ENCODE measurements at places on chromosomes 6 and 20. TPM values are rescaled to one million over a fixed set of nuclear protein-coding genes. Genes with fewer than 3 reads are reported as not detected.

The OR2J3 gene
- total RNA-seq, result not detected

The PTPN1 gene
- total RNA-seq, result 80.4 TPM

The EBF4 gene
- 10.2 TPM for total RNA-seq

GRCh38 chr20:61985096-61985495 lies 80.6 kb downstream of the TAF4 start:
- no peak overlapping the region for H3K4me3 ChIP-seq
- no peak overlapping the region for H3K27ac ChIP-seq
- no peak for DNase-seq
- no peaks in the 10 kb centered on the region for H3K27me3 ChIP-seq
- peaks cover 18% of the 10 kb centered on the region for H3K36me3 ChIP-seq
- no peaks in the 10 kb centered on the region for H3K4me1 ChIP-seq

- H3K27me3 ChIP-seq, result no peaks in the 10 kb centered on the region
- DNase-seq, result no peak
- H3K4me1 ChIP-seq, result no peaks in the 10 kb centered on the region
- H3K27ac ChIP-seq, result no peak overlapping the region
These were observed 28.5 kb upstream of the SMOC2 start for GRCh38 chr6:168412456-168412855.

The TP53TG5 gene
- not detected for total RNA-seq

DNA sequence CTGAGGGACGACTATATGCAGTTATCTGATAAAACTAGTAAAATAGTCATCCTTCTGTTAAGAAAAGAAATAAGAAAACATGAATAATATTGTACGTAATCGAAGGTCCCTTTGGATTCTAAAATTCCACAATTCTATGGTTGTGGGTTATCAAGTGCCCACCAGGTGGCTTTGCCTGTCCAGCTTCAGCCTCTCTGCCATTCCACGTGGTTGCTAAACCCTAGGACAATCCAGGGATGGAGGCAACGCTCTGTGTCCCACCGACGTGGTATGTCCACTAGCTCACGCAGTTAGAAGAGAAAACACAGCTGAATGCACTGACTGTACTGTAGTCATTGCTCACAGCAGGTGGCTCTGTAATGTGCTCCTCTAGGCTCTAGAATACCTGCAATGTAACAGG lies 349.3 kb downstream of the FARS2 start:
- no peak overlapping the region for H3K27ac ChIP-seq
- no peak for DNase-seq
- no peaks in the 10 kb centered on the region for H3K27me3 ChIP-seq

DNA sequence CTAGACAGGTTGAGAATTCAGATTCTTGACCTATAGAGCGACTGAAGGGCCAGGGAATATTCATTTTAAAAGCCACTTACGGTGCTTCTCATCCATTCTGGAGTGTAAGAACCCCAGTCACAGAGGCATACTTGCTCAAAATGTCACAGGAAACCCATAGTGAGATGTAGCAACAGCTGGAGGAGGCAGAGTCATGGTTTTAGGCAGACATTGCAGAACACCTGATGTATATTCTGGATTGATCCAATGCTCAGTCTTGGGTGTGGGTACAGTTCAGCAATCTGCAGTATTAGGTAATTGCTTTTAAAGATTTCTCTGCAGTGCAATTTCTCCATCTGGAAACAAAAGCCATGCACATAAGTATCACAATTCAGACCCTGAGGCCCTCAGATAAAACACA lies 137.4 kb upstream of the SLC22A23 start:
- no peaks in the 10 kb centered on the region for H3K27me3 ChIP-seq
- H3K4me1 ChIP-seq, result no peaks in the 10 kb centered on the region
- H3K4me3 ChIP-seq, result no peak overlapping the region
- H3K36me3 ChIP-seq, result no peaks in the 10 kb centered on the region
- DNase-seq, result no peak
- no peak overlapping the region for H3K27ac ChIP-seq

DNA sequence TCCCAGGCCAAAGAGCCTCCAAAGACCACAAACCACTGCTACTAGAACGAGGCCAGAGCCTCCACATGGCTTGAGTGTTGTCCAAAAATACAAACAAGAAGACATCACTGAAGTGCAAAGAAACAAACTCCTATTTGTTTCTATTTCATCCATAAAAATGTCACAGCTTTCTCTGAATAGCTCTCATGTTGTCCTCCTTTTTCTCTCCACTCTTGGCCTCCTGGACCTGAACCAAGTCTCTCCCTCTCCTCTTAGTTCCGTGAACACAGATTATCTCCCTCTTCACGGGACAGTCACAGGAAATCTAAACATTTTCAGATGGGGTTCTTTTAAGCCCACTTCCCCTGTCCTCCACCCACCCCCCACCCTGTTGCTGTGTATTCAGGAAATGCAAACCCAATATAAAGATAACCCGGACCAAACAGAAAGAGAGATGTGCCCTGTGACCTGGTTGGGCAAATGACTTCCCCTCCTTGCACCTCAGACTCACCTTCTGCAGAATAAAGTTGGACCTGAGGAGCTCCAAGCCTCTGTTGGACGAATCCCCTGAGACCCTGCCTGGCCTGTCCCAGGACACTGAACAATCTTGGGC lies 75.8 kb upstream of the MRPS10 start:
- DNase-seq, result no peak
- H3K36me3 ChIP-seq, result no peaks in the 10 kb centered on the region
- no peak overlapping the region for H3K27ac ChIP-seq
- H3K4me3 ChIP-seq, result no peak overlapping the region
- H3K27me3 ChIP-seq, result no peaks in the 10 kb centered on the region
- no peaks in the 10 kb centered on the region for H3K4me1 ChIP-seq

DNA sequence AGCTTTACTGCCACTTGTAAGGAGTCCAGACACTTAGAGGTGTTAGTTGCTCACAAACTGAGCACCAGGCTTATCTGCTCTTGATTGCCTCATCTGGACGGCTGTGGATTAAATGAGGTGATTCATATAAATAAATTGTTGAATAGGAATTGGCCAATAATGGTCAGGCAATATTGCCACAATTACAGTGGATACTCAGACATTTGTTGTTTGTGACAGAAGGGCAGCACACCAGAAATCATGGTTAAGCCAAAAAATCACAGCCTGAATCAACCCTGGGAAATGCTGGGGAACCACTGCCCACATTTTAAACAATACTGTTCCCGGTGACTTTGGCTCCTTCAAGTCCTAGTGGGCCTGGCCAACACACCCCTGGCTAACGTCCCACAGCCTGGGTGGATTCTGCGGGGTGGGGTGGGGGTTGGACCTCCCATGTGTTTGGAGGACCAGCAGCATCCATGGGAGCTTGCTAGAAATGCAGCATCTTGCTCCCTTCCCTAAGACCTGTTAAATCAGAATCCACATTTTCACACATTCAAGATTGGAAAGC lies 29.5 kb upstream of the SPDEF start:
- no peaks in the 10 kb centered on the region for H3K27me3 ChIP-seq
- no peaks in the 10 kb centered on the region for H3K4me1 ChIP-seq
- H3K36me3 ChIP-seq, result peaks cover 6% of the 10 kb centered on the region
- no peak overlapping the region for H3K4me3 ChIP-seq
- DNase-seq, result no peak

DNA sequence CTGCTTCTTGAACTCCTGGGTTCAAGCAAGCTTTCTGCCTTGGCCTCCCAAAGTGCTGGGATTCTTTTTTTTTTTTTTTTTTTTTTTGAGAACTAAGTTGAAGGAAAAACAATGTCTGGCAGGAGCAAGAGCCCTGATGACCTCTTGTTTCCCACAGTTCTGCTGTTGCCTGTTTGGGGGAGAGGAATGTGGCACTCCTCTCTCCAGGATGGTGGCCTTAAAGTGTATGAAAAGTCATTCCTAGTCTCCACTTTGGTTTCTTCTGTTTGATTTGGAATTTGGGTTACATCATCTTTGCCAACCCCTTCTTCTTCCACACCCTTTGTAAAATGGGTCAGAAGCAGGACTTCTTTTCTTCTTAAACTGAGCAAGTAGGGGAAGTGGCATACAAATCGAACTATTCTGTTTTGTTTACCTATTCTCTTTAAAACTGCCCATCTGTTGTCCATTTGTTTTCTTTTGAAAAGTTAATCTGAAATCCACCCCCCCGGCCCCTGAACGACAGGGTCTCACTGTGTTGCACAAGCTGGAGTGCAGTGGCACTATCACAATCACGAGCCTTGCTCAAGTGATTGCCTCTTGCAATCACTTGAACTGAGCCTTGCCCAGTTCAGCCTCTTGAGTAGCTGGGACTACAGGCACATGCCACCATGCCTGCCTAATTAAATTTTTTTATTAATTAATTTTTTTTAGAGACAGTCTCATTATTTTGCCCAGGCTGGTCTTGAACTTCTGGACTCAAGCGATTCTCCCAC lies 11.3 kb downstream of the CARMIL1 start:
- no peak for DNase-seq
- H3K36me3 ChIP-seq, result no peaks in the 10 kb centered on the region
- no peak overlapping the region for H3K4me3 ChIP-seq
- no peaks in the 10 kb centered on the region for H3K4me1 ChIP-seq
- no peak overlapping the region for H3K27ac ChIP-seq
- H3K27me3 ChIP-seq, result no peaks in the 10 kb centered on the region

DNA sequence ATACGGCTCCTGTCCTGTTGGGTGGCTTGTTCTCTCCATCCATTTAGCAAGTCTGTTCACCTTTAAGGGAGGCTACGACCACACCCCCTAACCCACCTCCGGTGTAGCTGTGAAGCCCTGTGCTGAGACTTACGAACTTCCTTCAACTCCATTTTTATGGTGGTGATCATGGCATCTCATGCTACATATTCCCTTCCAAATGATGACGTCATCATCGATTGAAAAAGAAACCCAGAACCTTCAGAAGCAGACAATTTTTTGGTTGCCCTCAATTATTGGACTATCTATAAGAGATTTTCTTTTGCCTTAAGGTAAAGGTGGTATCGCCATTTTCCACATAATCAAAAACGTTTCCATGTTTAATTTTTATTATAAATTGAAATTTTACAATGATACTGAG lies 389.0 kb downstream of the CBLN4 start:
- no peak overlapping the region for H3K4me3 ChIP-seq
- H3K36me3 ChIP-seq, result no peaks in the 10 kb centered on the region
- no peak overlapping the region for H3K27ac ChIP-seq
- no peak for DNase-seq
- H3K27me3 ChIP-seq, result no peaks in the 10 kb centered on the region
- H3K4me1 ChIP-seq, result no peaks in the 10 kb centered on the region

Measured in kidney (tissue), 22 donors.